ENCODE measurements at places on chromosomes 2 and 18.

- DNase-seq, result no peak
These were observed 125.6 kb downstream of the HRH4 start for GRCh38 chr18:24585996-24586566.

GRCh38 chr2:67834482-67834881, 228.3 kb downstream of the C1D start:
- no peak for DNase-seq

- no peak for DNase-seq
These were observed 6.6 kb downstream of the RPS7 start for GRCh38 chr2:3581367-3582262.

- DNase-seq, result no peak
These were observed 77.0 kb downstream of the CTIF start for GRCh38 chr18:48615566-48616401.

DNA sequence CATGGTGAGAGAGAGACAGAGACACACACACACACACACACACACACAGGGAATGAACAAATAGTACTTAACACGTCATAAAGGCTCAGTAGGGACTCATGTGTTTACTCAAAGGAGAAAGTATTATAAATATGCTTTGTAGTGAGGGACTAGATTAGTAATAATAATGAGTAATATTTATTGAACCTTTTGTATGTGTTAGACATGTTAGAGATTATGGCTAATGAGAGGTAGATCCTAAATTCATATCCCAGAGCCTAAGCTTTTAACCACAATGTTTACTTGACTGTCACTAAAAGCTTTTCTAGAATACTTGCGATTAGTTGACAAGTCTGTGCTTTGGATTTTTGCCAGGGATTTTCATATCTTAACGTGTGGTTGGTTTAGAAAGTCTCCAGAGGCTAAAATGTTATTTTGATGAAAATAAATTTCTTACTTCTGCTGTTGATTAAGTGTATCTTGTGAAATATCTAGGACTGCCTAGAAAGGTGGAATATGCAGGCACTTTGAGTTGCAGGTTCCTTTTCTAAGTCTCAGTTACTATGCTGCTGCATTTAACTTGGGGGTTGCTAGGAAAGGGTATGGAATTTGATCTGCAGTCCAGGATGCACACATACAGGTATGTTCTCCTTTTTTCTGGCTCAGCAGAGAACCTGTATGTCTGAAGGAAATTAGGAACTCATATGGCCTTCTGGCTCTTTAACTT, 64.5 kb downstream of the UBR3 start:
- no peak for DNase-seq

DNA sequence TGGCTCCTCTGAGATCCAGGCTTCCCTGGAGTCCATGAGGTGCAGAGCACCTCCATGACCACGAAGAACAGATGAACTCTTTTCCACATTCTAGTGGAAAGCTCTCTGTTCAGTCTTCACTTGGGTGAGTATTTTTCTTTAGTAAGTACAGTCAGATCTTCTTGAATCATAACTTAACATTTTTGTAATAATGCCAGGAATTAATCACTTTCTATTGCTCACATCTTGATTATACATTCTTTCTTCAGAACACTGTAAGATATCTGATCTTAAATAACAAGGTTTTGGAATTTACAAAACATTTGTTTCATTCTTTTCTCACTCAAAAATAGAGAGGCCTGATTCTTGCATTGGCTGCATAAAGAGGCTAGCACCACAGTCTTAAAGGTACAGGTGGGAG, 45.4 kb upstream of the RND3 start:
- DNase-seq, result no peak

DNA sequence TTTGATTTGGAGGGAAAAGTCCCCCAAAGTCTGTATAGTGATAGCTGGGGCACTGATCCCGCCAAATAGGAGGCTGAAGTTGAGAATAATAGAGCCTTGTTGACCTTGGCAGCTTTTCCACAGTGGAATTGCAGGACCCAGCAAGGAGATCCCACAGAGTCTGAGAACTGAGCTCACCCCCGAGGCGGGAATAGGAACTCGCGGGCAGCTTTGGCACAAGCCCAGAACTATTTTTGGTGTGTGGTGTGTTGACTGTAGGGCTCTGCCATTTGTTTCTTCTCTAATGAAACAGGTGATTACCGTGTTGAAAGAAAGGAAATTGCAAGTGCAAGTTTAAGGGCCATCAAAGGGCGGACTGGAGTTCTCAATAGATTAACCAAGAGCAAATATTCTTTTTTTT, 34.0 kb downstream of the SH3RF3 start:
- DNase-seq, result no peak

DNA sequence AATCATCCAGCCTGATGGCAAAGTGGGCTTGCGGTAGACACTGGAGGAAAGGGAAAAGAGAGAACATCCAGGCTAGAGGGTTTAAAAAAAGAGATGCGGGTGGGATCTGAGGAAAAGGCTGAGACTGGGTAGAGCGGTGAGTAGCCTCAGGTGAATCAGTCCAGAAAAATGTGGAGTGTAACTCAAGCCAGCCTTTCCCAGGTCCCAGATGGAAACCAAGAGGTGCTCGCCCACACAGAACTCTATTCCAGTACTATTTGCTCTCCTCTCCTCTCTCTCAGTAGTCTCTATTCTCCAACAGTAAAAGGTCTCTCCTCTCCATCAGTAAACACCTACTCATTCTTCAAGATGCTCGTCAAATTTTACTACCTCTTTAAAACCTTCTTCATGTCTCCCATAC, 38.3 kb upstream of the NRP2 start:
- DNase-seq, result no peak
